ENCODE measurements at places on chromosomes 4 and X.

DNA sequence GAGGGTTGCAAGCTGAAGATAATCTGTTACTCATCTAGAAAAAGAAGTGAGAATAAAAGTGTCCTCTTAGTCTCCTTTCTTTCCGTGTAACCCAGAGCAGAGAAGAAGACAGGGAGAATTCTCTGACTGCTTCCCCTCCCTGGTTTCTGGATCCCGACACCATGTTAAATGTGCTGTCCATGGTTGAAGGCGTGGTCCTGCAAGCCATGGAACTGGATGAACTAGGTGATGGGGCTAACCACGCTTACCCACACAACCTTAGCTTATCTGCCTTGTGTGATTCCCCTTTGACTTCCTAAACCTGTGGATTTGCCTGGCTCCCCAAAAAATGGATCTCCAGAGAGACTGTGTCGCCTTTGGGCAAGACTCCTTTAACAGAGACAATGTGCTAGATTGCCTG, 907.6 kb downstream of the FSTL5 start:
- no peak overlapping the region for H3K27ac ChIP-seq
- H3K4me1 ChIP-seq = no peaks in the 10 kb centered on the region
- no peaks in the 10 kb centered on the region for H3K27me3 ChIP-seq
- no peaks in the 10 kb centered on the region for H3K36me3 ChIP-seq
- no peak overlapping the region for H3K4me3 ChIP-seq

- no peaks in the 10 kb centered on the region for H3K4me1 ChIP-seq
- peak overlapping the region; percentile 93 for H3K27ac ChIP-seq
- H3K27me3 ChIP-seq = no peaks in the 10 kb centered on the region
Observed at GRCh38 chrX:119870626-119871131, 854 bp downstream of the RNF113A start.

DNA sequence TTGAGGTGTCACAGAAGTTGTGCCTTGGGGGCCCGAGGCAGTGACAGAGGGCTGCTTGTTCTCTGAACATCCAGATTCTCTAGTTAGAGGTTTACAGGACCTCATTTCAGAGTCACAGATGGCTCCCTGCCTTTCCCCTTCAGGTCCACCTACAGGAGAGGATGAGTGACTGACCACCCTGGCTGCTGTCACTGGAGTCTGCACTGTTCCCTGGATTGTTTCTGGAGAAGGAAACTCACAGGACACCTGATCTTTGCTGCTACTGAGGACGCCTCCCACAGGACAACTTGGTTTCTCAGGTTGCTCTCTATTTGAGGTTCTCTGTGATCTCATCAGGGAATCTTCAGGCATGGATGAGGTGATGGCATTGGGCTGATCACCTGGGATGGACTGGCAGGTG, 58.3 kb downstream of the GPRIN3 start:
- H3K36me3 ChIP-seq = no peaks in the 10 kb centered on the region
- H3K27ac ChIP-seq = no peak overlapping the region
- no peak overlapping the region for H3K4me3 ChIP-seq
- no peak for DNase-seq
- H3K27me3 ChIP-seq = no peaks in the 10 kb centered on the region

GRCh38 chr4:165873298-165874071, 448 bp downstream of the TLL1 start:
- H3K36me3 ChIP-seq = no peaks in the 10 kb centered on the region
- H3K27ac ChIP-seq = peak overlapping the region; percentile 43
- peak overlapping the region; percentile 61 for H3K4me3 ChIP-seq
- peaks cover 52% of the 10 kb centered on the region for H3K27me3 ChIP-seq
- H3K4me1 ChIP-seq = peaks cover 10% of the 10 kb centered on the region

DNA sequence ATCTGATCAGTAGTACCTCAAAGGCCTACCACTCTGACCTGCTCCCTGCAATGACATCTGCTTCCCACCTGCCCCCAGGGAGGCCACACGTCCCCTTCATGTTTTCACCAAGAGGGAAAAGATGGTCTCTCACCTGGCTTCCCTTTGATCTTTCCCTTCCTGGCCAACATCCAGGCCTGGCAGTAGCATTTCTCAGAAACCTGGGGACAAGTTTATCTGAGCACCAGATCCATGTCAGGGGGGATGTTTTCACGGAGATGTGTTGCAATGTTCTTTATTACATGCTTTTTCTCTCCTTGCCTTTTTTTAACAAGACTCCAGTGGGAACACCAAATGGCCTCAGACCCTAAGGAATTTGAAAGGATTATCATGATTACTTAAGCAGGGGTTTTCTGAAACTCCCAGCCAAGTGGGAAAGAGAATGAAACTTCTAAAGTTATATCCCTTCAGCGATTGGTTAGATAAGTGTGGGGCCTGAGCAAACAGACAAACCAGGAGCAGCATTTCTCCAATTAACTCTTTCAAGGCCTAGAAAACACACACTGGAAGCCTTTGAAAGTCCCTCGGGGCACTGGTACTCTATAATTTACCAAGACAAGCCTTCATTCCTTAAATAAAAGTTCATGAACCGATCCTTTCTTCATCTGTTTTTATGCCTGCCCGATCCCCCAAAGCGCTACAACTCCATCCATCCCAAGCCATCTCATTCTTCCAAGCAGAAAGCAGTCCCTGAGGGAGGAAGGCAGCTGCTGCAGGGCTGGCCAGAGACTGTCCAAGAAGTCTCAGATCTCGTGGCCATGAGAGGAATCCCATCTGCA, 94.1 kb downstream of the BCOR start:
- no peak overlapping the region for H3K27ac ChIP-seq
- H3K27me3 ChIP-seq = no peaks in the 10 kb centered on the region
- DNase-seq = no peak

DNA sequence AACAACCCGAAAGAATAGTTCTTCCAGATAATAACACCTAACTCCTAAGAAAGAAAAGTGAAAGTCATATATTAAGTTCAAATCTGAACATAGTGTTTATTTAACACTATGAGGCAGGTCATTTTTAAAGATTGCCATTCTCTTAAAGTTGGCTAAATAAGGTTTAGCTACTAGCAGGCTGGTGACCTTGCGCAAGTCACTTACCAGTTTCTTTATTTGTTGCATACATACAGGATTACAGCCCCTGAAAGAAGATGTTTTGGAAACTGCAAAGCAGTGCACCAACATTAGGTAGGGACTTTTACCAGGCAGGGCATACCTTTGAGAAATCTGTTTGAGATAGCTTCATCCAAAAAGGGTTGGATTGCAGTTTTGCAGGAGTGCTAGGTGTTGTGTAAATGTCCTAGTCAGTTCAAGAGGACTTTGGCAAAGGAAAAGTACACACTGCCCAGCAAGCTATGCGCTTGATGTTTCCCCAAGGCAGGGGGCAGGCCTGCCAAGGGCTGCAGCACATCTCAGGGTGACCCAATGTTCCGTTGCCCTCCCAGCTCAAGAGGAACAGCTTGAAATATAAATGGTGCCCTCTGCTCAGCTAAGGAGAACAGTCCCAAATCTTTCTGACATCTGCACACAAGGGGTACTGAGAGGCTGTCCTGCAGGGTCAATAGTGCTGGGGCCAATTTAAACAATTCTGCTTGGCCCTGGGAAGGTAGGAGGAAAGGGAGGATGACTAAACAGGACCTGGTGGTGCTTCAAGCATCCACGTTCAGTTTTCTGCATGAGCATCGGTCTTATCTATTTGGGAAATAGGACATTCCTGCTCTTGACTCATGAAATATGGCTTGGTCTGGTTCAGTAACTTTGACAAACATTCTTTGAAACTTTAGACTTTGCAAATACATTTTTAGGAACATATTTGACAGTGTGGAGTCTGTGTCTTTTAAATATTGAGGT, 130.8 kb downstream of the COL4A6 start:
- no peaks in the 10 kb centered on the region for H3K36me3 ChIP-seq
- no peak overlapping the region for H3K27ac ChIP-seq
- H3K4me1 ChIP-seq = no peaks in the 10 kb centered on the region

- DNase-seq = no peak
- H3K4me1 ChIP-seq = no peaks in the 10 kb centered on the region
- no peaks in the 10 kb centered on the region for H3K27me3 ChIP-seq
- no peak overlapping the region for H3K27ac ChIP-seq
- peaks cover 14% of the 10 kb centered on the region for H3K36me3 ChIP-seq
Observed at GRCh38 chrX:100830143-100830542, 10.0 kb downstream of the CSTF2 start.

DNA sequence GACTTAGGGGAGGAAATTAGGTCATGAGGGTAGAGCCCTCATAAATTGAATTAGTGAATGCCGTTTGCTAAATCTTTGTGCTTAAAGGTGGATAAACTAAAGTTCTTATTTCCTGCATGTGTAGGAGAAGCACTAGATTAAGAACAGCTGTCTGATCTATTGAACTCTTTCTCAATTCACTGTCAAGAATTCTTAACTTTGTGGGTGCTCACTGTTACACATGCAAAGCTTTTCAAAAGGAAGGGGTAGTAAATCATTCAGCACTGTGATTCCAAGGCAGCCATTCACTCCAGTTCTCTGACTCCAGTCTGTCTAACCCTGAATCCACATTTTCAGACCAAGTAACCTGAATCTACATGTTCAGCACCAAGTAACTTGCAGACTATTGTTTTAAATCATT, 1520.1 kb downstream of the PCDH18 start:
- H3K4me1 ChIP-seq = peaks cover 5% of the 10 kb centered on the region
- DNase-seq = peak; percentile 40
- H3K4me3 ChIP-seq = no peak overlapping the region
- no peaks in the 10 kb centered on the region for H3K36me3 ChIP-seq
- H3K27me3 ChIP-seq = no peaks in the 10 kb centered on the region
- H3K27ac ChIP-seq = no peak overlapping the region

GRCh38 chr4:19375931-19376330, 875.8 kb upstream of the SLIT2 start:
- H3K36me3 ChIP-seq = no peaks in the 10 kb centered on the region
- H3K27me3 ChIP-seq = no peaks in the 10 kb centered on the region
- no peaks in the 10 kb centered on the region for H3K4me1 ChIP-seq
- no peak overlapping the region for H3K27ac ChIP-seq
- no peak overlapping the region for H3K4me3 ChIP-seq
- DNase-seq = no peak

DNA sequence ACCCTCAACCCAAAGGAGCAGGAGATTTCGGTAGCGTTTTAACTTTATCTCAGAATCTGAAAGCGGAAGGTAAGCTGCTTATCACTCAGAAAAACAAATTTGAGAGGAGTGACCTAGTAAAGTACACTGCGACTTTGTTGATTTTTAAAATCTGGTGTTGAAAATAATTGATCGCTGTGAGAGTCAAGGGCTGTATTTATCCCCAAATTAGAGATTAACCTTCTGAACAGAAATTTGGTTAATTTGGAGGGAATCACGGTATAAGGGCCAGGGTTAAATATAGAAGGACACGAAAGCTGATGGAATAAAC, 212 bp downstream of the CLCN4 start:
- H3K27ac ChIP-seq = no peak overlapping the region
- H3K4me3 ChIP-seq = no peak overlapping the region
- no peak for DNase-seq
- H3K36me3 ChIP-seq = no peaks in the 10 kb centered on the region
- H3K27me3 ChIP-seq = peaks cover 4% of the 10 kb centered on the region

GRCh38 chrX:81957900-81958545, 756.1 kb downstream of the SH3BGRL start:
- no peak overlapping the region for H3K4me3 ChIP-seq
- peak; percentile 15 for DNase-seq
- H3K4me1 ChIP-seq = no peaks in the 10 kb centered on the region
- H3K27me3 ChIP-seq = no peaks in the 10 kb centered on the region
- no peak overlapping the region for H3K27ac ChIP-seq
- no peaks in the 10 kb centered on the region for H3K36me3 ChIP-seq

DNA sequence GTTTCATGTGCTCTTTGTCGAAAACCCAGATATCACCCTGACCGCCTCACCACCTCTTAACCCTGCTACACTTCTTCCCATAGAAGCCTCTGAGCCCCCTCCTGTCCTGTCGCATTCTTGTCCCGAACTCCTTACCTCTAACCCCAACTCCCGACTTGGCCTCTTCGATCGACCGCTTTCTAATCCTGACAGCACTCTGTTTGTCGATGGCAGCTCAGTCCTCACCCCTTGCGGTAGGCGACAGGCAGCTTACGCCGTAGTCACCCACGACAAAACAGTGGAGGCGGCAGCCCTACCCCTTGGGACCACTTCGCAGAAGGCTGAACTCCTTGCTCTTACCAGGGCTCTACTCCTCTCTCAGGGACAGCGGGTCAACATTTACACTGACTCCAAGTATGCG, 961.7 kb downstream of the RPA4 start:
- H3K4me3 ChIP-seq = no peak overlapping the region
- no peaks in the 10 kb centered on the region for H3K4me1 ChIP-seq
- no peak overlapping the region for H3K27ac ChIP-seq
- no peaks in the 10 kb centered on the region for H3K36me3 ChIP-seq
- H3K27me3 ChIP-seq = no peaks in the 10 kb centered on the region

All from A673 (cell line).